ENCODE measurements at places on chromosomes 2 and 18. TPM values are rescaled to one million over a fixed set of nuclear protein-coding genes. Genes with fewer than 3 reads are reported as not detected.

The C2orf81 gene
- total RNA-seq, result 4.5 TPM

The TPO gene
- not detected for total RNA-seq

The IER3IP1 gene
- 9.0 TPM for total RNA-seq

The LRRTM1 gene
- not detected for total RNA-seq

Measured in activated CD4-positive, alpha-beta T cell treated with anti-CD3 and anti-CD28 coated beads for 36 hours (primary cell).